ENCODE measurements at places on chromosomes 11 and 22.

DNA sequence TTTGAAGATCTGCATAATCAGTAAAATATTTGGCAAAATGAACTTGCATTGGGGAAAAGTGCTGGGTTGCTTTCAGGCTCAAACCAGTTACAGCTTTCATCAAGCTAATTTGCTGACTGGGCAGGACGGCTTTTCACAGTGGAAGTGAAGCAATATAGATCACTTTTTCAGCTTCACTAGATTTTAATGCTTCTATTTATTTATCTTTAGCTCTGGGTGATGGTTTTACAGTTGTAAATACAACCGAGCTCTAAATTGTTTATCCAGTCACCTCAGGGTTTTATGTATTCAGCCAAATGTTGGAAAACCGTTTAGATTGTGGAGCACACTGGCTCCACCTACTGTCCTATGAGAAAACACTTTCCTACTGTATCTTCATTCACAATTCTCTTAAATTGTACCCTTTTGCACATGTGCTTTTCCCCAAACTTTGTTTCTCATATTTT is 58.2 kb downstream of the ACER3 start:
- DNase-seq, result peak; percentile 50

DNA sequence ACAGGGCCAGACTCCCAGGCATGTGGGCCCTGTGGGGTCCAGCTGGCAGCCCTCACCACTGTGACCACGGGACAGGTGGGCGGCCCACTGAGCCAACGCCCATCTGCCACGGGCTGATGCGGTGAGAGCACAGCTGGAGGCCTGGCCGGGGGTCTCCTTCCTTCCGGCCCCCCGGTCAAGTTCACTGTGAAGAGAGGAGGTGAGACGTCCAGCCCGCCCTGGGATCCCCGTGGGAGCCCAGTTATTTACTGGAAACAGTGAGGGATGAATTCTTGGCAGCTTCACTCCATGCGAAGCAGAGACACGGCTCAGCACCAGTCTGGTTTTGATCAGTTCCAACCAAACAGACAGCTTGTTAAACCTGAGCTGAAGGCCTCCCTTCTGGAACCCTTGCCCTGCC is 38.7 kb downstream of the WNT11 start:
- DNase-seq, result no peak

- DNase-seq, result peak; percentile 44
Measured at GRCh38 chr22:36659762-36660509, 43.6 kb downstream of the CACNG2 start.

GRCh38 chr22:32222991-32223390 is 18.1 kb upstream of the RFPL2 start:
- no peak for DNase-seq

- no peak for DNase-seq
Measured at GRCh38 chr11:80204021-80204420, 763.2 kb upstream of the TENM4 start.

GRCh38 chr22:41263704-41264103 is 22.3 kb downstream of the RANGAP1 start:
- no peak for DNase-seq

DNA sequence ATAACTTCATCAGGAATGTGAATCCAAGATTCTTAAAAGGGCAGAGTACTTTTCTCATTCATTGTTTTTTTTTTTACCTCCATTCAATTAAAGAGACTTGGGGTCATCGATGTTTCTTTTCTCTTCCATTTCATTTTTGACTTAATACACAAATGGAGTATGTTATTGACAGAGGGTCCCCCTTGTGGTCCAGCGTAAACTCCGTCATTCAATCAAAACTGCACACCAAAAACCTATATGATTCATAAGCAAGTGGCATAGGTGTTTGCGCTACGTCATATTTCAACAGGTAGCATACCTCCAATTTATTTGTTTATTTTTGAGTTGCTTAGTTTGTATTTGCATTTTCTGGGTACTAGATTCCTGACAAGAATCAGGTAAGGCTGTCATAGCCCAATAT is 12.7 kb upstream of the FOLH1 start:
- DNase-seq, result no peak

GRCh38 chr11:120149246-120149645 is 11.3 kb upstream of the TRIM29 start:
- DNase-seq, result no peak

- no peak for DNase-seq
Measured at GRCh38 chr11:73201888-73202780, 15.9 kb upstream of the P2RY2 start.

DNA sequence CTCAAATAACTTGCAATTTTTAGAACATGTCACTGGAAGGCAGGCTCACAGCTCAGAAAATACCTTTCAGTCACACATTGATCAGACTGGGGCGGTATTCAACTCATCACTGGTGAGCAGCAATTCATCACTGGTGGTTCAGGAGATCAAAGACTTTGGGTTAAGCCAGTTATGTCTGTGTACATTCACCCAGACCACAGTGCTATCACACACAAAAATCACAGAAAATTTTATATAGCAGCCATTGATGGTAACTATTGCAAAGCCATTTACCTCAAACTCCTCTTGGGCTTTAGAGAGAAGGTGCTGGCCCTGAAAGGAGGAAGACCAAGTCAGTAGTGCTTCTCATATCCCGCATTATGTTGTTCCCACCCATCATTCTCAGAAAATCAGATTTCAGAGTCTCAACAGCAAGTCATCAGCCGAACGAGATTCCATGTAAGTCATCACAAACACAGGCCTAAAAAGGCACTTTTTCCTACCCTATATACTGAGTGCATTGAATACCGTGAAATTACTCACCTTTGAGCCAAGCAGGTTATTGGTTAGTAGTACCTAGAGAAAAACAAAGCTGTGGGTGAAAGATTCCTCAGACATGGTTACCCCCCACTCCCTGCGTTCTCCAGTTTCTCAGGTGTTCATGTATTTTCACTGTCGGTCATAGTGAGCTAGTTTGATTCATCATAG is 14.0 kb upstream of the WDR74 start:
- DNase-seq, result no peak

DNA sequence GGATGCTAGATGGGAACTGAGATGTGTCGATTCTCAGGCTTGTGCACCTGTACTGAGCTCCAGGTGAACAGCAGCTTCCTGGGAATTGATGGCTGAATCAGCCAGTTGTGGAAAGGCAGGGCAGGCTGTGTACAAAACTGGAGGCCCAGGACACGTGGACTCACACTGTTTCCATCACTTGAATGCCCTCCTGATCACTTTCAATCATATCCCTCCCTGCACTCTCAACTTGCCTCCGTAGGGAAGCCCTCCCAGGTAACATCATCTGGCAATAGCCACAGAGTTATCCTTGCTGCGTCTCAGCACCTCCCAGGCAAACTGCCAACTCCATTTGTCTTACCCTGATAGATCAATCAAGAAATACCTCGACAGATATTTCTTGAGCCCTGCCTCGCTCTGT is 10.1 kb downstream of the FAM83F start:
- no peak for DNase-seq

- peak; percentile 60 for DNase-seq
Measured at GRCh38 chr11:73177778-73178539, 35.8 kb upstream of the FCHSD2 start.

DNA sequence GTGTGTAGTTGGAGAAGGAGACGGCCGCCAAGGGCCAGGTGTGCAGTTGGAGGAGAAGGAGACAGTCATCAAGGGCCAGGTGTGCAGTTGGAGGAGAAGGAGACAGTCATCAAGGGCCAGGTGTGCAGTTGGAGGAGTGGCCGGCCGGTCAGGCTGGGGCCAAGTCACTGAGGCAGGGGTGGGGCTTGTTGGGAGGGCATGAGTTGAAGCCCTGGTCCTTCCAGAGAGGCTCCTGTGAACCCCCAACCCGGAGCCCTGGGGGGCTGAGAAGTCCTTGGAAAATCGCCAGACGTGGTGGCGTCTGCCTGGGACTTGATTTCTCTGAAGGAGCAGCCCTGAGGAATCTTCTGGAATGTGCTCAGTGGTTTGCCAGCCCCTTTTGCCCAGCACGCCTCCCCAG is 1320.5 kb downstream of the BRD1 start:
- DNase-seq, result no peak

GRCh38 chr11:102267609-102268008 is 49.7 kb upstream of the BIRC3 start:
- no peak for DNase-seq

DNA sequence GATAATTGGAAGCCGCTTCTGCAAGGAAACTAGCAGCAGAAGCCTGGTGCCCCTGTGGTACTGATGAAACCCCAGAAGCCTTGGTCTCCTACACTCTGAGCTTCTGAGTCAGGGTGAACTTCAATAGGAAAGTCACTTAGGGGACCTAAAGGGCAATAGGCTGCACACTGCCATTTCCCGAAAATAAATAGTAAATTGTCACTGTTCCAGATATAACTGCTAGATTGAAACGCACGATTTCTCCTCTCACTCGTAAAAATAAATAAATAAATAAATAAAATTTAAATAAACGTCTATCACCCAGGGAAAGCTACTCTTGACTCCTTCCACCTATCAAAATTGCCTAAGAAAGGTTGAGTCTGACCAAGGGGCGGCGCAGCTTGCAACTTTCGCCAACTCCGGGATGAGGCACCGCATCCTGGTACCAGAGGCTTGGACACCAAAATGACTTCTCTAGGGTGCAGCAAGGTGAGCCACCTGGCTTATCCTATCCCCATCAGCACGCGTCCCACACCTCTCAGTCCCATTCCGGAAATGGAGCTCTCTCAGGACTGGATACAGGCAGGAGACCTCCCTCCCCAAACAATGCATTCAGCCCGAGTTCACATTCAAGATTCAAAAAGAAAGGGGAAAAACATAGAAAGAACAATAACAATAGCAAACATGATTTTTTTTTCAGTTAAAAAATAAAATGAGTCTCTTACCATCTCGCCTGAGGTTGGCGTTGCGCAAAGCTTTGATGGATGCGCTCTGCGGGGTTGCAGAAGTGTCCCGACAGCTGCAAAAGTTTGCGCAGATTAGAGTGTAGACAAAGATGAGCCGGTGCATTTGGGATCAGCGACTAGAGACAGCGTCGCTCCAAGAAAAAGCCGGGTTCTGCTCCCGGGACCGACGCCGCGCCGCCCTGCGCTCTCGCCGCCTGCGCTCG is 583 bp downstream of the PDGFD start:
- DNase-seq, result no peak

GRCh38 chr22:27918341-27919221 is 475 bp downstream of the PITPNB start:
- DNase-seq, result no peak

DNA sequence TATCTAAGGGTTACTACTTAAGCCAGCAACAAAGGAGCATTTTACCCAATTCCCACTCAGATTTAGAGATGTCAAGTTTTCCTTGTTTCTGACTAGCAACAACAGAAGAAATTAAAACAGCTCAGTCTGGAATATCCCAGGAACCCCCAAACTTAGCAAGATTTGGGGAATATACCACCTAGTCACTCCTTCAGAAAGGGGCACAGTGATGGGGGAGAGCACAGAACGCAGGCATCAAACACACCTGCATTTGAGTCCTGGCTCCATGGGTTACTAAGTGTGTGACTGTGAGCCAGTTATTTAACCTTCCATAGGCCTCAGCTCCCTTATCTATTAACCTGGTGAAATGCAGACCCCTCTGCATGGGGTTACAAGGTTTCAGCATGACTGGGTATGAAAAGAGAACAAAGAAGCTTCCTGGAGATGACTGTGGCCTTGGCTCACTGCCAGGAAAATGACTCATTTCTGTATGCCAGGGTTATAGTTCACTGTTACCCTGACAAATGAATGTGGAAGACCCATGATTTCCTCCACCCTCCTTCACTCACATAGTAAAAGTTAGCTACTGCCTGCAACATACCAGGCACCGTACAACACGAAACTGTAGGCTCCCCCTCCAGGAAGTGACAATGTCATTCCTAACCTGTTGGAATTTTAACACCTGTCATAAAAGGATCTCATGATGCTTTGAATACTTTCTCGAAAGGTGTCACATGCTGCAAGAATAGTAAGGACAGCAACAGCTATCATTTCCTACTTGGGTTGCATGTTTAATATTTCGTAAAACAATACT is 79.6 kb downstream of the ME3 start:
- peak; percentile 53 for DNase-seq

DNA sequence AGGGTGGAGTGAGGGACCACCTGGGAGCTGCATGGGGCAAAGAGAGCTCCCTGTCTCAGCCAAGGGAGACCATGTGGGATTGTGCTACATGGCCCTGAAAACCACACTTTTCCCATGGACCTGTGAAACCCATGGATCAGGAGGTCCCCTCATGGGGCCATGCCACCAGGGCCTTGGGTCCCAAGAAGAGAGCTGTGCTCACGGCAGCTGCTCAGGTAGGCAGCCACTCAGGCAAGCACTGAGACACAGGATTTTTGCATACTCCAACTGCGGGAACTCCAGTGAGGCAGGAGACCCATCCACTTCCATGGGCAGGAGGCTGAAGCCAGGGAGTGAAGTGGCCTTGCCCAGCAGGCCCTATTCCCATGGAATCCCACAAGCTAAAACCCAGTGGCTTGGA is 190.0 kb downstream of the KCNA4 start:
- DNase-seq, result no peak

GRCh38 chr11:76680518-76681425 is 10.2 kb upstream of the LRRC32 start:
- peak; percentile 41 for DNase-seq

DNA sequence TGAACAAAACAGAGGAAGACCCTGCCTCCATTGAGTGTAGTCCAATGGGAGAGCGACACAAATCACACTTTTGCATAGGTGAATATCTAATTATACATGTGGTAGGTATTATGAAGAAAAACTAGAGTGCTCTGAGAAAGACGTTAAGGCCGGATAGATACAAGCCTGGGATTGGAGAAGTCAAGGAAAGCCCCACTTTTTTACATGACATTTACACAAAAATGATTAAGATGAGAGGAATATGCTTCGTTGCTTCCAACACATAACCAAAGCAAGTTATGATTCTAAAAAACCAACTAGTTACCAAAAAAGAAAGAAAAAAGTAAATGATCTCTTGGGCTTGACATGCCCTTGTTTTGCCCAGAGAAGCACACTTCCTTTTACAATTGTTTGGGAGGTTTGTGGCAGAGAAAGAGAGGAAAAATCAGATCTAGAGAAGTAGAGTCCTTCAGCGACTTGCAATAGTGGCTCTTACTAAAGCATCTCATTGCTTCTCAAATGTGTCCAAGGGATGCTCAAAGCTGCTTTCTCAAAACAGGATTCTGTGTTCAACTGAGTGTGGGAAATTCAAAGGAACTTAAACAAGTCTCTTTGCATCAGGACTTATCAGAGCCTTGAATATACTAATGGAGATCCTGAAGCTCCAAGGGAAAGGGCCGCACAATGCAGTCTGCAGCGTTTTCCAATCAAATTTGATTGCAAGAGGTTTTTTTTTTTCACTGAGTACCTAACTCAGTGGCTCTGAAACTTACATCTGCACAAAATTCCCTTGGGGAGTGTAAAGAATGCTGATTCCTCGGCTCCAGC is 38.8 kb downstream of the FLI1 start:
- no peak for DNase-seq
